Tibial artery (tissue), 4 donors: ENCODE measurements at places on chromosomes 7 and 10.

DNA sequence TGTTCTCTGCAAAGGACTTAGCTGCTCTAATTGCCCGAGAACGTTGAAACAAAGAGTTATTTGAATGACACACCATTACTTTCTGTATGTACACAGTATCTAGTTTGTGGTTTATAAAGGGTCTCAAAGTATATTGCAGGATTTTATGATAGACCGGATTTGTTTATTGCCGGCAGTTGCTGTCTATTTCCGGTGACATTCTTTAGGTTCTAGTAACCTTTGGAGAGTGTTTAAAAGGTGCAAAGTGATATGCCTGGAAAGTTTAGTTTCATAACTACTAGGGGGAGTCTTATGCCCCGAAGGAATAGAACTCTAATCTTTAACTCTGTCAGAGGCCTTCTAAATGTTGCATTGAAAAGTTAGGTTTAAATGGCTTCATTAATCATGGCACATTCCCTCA, 63.8 kb downstream of the PAPSS2 start:
- DNase-seq = no peak

DNA sequence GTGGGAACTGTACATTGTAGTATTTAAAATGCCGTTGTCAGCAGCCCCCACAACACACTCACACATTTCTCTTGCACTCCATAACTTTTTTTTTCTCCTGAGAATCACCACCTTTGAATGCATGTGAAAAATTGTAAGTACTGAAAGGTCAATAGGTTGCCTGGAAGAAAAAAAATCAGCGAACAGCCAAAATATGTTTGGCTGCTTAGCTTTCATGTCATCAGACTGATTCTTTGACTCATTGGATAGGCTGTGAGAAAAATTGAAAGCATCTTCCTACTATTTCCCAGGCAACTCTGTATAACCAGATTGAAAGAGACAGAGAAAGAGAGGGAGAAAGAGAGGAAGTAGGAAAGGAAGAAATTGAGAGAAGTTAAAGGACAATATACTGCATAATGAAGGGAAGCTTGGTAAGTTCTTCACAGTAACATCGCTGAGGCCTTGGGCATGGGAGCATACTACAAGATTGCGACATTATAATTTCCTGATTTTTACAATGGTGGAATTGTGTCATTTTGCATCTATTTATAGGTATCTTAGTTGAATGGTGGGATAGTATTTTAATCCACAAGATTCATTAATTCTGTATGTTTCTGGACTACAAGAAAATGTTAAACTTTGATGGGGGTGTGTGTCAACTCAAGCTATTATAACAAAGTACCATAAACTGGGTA, 249.3 kb upstream of the KCND2 start:
- DNase-seq = no peak

DNA sequence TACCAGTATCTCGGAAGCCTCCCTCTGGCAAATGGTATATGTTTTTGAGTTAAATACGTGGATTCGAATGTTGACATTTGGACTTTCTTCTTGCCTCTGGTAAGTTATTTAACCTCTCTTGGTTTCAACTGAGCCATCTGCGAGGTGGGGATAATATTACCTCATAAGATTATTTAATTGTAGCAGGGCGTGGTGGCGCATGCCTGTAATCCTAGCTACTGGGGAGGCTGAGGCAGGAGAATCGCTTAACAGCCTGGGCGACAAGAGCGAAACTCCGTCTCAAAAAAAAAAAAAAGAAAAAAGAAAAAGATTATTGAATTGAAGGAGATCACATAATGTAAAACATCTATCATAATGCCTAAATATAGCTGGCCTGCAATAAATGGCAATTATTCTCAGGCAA, 396 bp upstream of the TAF5 start:
- no peak for DNase-seq

GRCh38 chr7:17075601-17076255, 193.9 kb upstream of the AGR3 start:
- no peak for DNase-seq

- DNase-seq = no peak
Measured at GRCh38 chr10:35056686-35057085, 33.5 kb downstream of the CUL2 start.

- DNase-seq = no peak
Measured at GRCh38 chr7:14521183-14521582, 381.4 kb downstream of the DGKB start.

GRCh38 chr10:52228556-52228955, 85.5 kb upstream of the DKK1 start:
- DNase-seq = no peak

- no peak for DNase-seq
Measured at GRCh38 chr10:111634191-111634590, 549.4 kb downstream of the GPAM start.

- DNase-seq = no peak
Measured at GRCh38 chr7:31082447-31082846, 30.3 kb downstream of the ADCYAP1R1 start.
